Hepatocyte (in vitro differentiated cells): ENCODE measurements at places on chromosomes 7 and 10. TPM values are rescaled to one million over a fixed set of nuclear protein-coding genes. Genes with fewer than 3 reads are reported as not detected.

DNA sequence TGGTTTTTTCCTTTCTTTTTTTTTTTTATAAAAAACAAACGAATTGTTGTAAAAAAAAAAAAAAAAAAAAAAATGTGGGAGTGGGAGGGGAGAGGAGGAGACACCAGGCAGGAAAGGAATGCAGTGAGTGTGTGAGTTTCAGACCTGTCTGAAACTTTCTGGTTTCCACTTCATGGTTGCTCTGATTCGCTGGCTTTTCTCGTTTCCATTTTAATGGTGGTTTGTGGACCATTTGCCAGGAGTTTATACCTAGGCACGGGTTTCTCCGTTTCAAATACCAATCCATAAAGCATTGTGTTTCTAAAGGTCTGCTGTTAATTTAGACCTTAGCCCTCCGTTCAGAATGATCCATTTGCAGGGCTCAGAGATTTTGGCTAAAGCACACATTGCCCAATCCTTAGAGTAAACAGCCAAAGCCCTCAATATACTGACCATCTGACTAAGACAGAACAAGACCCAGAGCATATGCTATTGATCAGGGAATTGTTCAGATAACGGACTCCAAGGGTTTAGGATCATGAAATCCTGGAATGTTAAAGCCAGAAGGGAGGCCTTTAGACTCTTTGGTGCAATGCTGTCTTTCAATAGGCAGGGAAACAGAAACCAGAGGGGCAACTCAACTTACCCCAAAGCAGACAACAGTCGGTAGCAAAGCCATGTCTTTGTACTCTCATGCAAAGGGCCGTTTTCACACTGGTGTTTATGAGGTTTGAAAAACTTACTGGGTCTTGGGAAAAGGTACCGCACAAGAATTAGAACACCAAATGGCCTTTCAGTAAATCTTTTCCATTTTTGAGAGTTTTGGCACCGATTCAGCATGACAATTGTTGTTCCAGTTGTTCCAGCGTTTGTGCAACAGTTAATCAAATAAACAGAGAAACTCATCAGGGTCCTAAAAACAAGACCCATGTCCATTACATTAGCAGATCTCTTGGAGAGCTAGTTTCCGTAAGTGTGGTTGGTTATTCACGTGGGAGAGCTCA, 94.3 kb upstream of the AGBL3 start:
- H3K36me3 ChIP-seq = no peaks in the 10 kb centered on the region

DNA sequence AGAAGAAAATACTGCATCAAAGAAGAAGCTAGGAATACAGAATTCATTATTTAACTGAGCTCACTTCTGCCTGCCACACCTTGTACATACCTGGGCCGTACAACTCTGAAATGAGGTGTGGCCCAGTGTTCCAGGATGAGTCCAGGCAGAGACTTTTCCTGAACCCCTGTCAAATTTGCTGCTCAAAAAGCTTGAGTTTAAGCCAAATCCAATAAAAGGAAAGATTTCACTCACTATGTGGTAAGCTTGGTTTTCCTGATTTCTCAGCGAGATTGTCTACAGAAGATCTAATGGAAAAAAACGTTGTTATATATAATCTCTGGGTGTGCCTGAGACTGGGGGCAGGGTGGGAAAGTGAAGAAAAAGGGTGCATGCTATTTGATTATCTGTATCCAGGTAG, 72.1 kb upstream of the EGFR start:
- DNase-seq = no peak
- H3K4me3 ChIP-seq = no peak overlapping the region
- H3K27ac ChIP-seq = peak overlapping the region; percentile 2
- H3K27me3 ChIP-seq = no peaks in the 10 kb centered on the region

DNA sequence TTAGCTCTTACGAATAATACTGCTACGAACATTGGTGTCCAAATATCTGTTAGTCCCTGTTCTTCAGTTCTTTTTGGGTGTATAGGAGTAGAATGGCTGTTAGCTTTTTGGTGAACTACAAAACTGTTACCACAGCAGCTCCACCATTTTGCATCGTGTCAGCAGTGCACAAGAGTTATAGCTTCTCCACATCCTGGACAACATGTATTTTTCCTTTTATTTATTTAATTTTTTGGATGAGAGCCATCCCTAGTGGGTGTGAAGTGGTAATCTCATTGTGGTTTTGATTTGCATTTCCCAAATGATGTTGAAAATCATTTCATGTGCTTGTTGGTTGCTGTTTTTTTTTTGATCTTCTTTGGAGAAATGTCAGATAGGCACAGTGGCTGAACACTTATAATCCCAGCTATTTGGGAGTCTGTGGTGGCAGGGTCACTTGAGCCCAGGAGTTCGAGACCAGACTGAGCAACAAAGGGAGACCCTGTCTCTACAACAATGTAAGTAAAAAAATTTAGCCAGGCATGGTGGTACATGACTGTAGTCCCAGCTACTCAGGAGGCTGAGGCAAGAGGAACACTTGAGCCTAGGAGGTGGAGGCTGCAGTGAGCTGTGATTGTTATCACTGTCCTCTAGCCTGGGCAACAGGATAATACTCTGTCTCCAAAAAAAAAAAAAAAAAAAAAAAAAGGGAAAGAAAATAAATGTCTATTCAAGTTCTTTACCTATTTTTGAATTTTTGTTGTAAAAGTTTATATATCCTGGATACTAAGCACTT, 31.7 kb downstream of the TRIM24 start:
- H3K36me3 ChIP-seq = no peaks in the 10 kb centered on the region
- H3K4me1 ChIP-seq = peaks cover 9% of the 10 kb centered on the region
- H3K27ac ChIP-seq = no peak overlapping the region

- H3K4me3 ChIP-seq = no peak overlapping the region
- no peaks in the 10 kb centered on the region for H3K27me3 ChIP-seq
- peaks cover 36% of the 10 kb centered on the region for H3K4me1 ChIP-seq
Measured at GRCh38 chr7:106067678-106068077, 44.4 kb downstream of the SYPL1 start.

DNA sequence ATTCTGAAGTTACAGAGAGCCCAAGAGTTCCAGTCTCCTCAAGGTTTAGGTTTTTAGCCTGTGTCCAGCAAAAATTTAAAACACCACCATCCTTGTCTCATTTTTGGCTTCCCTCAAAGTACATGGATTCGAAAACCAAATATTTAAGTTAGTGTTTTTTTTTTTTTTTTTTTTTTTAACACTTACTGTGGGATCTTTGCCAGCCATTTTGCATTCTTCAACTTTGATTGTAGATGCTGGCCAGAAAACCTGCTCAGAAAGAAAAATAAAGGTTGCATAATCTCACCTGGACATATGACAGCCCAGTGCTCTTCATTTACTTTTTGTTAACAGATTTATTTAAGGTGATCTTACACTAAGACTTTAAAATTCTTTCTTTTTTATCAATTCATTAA, 91.6 kb downstream of the SEMA3C start:
- peaks cover 7% of the 10 kb centered on the region for H3K36me3 ChIP-seq
- no peak overlapping the region for H3K27ac ChIP-seq
- H3K4me1 ChIP-seq = peaks cover 15% of the 10 kb centered on the region
- no peak overlapping the region for H3K4me3 ChIP-seq

GRCh38 chr10:27743012-27743876, 2.4 kb downstream of the MKX start:
- H3K27ac ChIP-seq = peak overlapping the region; percentile 47
- peak; percentile 46 for DNase-seq
- no peaks in the 10 kb centered on the region for H3K36me3 ChIP-seq
- peaks cover 95% of the 10 kb centered on the region for H3K27me3 ChIP-seq

DNA sequence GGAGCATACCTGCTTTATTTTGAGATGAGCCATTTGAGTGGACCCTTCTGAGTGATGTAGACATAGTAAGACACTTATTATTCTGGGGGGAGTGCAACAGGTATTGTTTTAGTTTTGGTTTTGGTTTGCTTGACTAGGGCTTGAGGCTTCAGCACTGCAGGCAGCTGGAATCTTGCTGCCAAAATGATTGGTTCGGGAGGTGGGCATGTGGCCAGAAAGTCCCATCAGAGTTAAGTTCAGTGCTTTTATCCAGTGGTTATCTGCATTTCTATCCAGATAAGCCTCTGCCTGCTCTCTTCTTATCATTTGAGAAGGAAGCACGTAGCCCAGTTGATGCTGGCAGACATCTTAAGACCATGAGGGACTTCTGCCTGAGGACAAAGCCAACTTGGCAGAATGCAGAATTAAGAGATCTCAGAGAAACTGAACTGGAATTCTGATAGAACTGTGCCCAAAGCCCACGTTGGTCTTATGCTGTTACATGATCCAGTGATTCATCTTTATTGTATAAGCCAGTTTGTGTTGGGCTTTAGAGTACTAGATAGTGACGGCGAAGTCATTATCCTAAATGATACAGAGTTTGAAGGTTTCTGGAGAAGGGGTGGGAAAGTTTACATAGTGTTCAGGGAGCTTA, 9.6 kb upstream of the JAZF1 start:
- H3K27ac ChIP-seq = no peak overlapping the region
- H3K36me3 ChIP-seq = no peaks in the 10 kb centered on the region
- no peak for DNase-seq
- H3K4me1 ChIP-seq = no peaks in the 10 kb centered on the region

GRCh38 chr10:95756041-95756761, at the start of gene ENTPD1:
ENTPD1 (plus strand) TSS chr10:95756163; CDS start chr10:95756240, 77 bp downstream.
- DNase-seq = no peak
- H3K4me3 ChIP-seq = peak within 1 kb of the TSS; percentile 9
- H3K36me3 ChIP-seq = no peaks in the 10 kb centered on the region
- H3K4me1 ChIP-seq = no peaks in the 10 kb centered on the region
- H3K27ac ChIP-seq = no peak within 1 kb of the TSS
- peaks cover 10% of the 10 kb centered on the region for H3K27me3 ChIP-seq

- H3K27ac ChIP-seq = no peak overlapping the region
- H3K4me3 ChIP-seq = no peak overlapping the region
- no peaks in the 10 kb centered on the region for H3K27me3 ChIP-seq
- H3K4me1 ChIP-seq = no peaks in the 10 kb centered on the region
Measured at GRCh38 chr10:44564790-44565189, 179.9 kb upstream of the CXCL12 start.

GRCh38 chr10:113202011-113202410, 252.0 kb downstream of the TCF7L2 start:
- H3K4me1 ChIP-seq = no peaks in the 10 kb centered on the region
- no peaks in the 10 kb centered on the region for H3K36me3 ChIP-seq
- H3K27ac ChIP-seq = no peak overlapping the region
- no peaks in the 10 kb centered on the region for H3K27me3 ChIP-seq
- DNase-seq = no peak
- no peak overlapping the region for H3K4me3 ChIP-seq

- no peak overlapping the region for H3K27ac ChIP-seq
- no peak for DNase-seq
- H3K4me3 ChIP-seq = no peak overlapping the region
- no peaks in the 10 kb centered on the region for H3K36me3 ChIP-seq
Measured at GRCh38 chr7:104929921-104930320, 84.1 kb upstream of the KMT2E start.

- no peaks in the 10 kb centered on the region for H3K27me3 ChIP-seq
- H3K4me3 ChIP-seq = no peak overlapping the region
- no peaks in the 10 kb centered on the region for H3K36me3 ChIP-seq
- DNase-seq = no peak
- H3K4me1 ChIP-seq = no peaks in the 10 kb centered on the region
Measured at GRCh38 chr10:3264161-3264761, 91.7 kb upstream of the PITRM1 start.

DNA sequence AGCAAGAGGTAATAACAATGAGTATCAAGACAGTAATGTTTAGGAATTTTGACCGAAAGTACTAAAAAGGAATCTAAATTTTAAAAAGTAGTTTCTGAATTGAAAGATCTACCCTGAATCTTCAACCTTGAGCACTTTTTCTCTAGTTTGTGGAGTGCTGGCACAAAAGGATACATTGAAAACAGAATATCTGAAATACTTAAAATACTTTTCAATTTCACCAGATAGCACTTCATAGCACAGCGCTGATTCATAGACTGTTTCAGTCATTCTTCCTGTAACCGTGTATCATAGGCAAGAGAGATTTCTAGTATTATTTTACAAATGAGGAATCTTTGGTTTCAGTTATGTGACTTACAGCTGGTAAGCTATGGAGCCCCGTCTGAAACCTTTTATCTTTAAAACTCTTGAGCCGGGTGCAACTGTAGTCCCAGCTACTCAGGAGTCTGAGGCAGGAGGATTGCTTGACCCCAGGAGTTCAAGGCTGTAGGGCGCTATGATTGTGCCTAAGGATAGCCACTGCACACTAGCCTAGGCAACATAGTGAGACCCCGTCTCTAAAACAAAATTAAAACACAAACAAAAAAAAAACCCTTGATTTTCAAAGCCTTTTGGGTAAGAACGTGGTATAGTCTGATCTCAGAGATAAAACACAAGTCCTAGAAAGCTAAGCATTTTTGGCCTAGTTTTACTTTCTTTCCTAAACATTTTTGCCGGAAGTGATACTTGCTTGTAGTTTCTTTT, 35.1 kb downstream of the FHIP2A start:
- no peaks in the 10 kb centered on the region for H3K4me1 ChIP-seq
- no peak overlapping the region for H3K4me3 ChIP-seq
- H3K27me3 ChIP-seq = no peaks in the 10 kb centered on the region
- no peak for DNase-seq
- H3K27ac ChIP-seq = peak overlapping the region; percentile 71
- H3K36me3 ChIP-seq = no peaks in the 10 kb centered on the region

DNA sequence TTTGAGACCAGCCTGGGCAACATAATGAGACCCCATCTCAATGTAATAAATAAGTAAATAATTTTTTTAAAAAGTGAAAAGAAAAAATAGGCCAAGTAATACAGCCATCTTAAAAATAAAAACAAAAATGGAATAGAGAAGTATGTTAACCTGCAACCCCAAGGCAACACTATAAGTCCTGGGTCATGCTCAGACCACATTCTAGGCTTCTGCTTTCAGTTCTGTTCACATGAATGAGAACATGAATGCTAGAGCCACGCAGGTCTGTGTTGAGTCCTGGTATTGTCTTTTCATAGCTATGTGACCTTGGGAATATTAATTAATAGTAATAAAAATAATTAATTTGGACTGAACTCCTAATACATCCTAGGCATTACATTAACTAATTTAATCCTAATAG, 284.0 kb downstream of the AUTS2 start:
- no peaks in the 10 kb centered on the region for H3K27me3 ChIP-seq
- H3K4me3 ChIP-seq = no peak overlapping the region
- DNase-seq = no peak
- H3K36me3 ChIP-seq = no peaks in the 10 kb centered on the region
- H3K27ac ChIP-seq = no peak overlapping the region
- H3K4me1 ChIP-seq = no peaks in the 10 kb centered on the region

The SP8 gene
- 0.12 and 1.0 TPM in 2 replicates for total RNA-seq

The RBP3 gene
- total RNA-seq = 0.53 and 0.56 TPM in 2 replicates

The LRRTM3 gene
- total RNA-seq = 0.77 and 1.4 TPM in 2 replicates

The STEAP1B gene
- total RNA-seq = 0.36 TPM in 1 of 2 replicates, not detected in the other
